ENCODE measurements at places on chromosomes 12 and 14. TPM values are rescaled to one million over a fixed set of nuclear protein-coding genes. Genes with fewer than 3 reads are reported as not detected.

DNA sequence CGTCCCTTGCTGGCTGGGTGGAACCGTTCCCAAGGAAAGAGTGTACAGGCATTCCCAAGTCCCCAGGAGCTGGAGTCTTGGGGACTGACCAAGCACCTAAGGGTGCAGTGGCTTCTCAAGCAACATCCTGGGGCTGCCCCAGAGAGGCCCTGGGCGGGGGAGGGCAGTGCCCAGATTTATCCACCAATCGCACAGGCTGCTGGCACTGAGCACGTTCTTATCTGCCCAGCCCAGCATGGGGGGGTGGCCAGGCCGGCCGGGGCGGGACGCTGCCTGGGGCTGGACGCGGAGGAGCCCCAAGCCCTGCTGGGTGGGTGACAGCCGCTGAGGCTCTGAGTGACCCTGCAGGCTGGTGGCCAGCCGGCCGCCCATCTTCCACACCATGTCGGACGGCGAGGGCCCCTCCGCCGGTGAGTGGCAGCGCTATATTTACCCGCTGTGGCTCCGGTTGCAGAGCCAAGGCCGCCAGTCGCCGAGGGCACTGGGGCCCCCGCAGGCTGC, 53.4 kb downstream of the CYP46A1 start:
- peaks cover 66% of the 10 kb centered on the region for H3K4me1 ChIP-seq
- peak overlapping the region; percentile 73 for H3K27ac ChIP-seq
- no peaks in the 10 kb centered on the region for H3K27me3 ChIP-seq
- no peaks in the 10 kb centered on the region for H3K36me3 ChIP-seq
- DNase-seq: peak; percentile 72
- H3K4me3 ChIP-seq: peak overlapping the region; percentile 71

DNA sequence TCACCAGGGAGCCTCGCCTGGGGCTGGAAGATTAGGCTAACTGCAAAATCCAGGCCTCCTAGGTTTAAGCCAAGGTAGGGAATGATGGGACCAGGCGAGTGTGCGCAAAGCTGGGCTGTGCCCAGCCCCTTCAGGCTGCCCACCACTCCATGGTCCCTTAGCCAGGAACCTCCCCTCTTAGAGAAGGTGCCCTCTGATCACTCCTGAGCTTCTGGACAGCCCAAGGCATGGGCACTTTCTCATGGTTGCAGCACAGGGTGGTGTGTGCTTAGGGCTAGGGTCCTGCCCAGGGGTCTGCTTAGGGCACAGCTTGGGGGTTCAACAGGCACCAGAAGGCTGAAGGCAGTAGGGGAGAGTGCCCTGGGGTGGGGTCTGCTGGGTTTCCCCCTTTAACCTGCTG, 69.0 kb downstream of the PRIMA1 start:
- no peaks in the 10 kb centered on the region for H3K27me3 ChIP-seq
- no peaks in the 10 kb centered on the region for H3K4me1 ChIP-seq
- no peak overlapping the region for H3K4me3 ChIP-seq
- H3K36me3 ChIP-seq: no peaks in the 10 kb centered on the region

DNA sequence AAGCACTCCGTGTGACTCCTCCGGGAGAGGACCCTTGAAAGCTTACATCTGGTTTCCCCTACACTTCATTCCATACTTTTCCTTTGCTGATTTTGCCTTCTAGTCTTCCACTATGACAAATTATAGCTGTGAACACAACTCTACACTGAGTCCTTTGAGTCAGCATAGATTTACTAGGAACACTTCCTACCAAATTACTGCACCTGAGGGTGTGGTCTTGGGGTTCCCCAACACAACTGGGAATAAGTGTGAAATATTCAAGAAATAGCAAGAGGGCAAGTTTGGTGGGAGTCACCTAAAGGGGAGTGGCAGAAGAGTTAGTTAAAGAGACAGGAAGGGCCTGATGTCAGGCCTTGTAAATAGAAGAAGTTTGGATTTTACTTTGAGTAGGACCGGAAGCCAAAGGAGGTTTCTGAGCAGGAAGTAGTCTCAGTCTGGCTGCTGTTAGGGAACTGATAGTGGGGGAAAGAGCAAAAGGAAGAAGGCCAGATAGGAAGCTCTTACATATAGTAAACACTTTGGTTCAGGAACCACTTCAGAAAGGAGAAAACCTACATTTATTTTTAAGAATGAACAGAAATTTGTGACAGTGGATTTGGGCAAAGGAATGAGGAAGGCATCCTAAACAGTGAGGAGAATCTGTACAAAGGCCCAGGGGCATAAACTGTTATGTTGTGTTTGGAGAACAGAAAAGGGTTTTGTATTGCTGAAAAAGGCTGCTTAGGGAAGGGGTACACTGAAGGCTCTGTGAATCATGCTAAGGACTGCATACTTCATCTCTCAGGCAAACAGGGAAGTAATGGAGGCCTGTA, 14.2 kb downstream of the SEL1L start:
- H3K27ac ChIP-seq: peak overlapping the region; percentile 32
- H3K4me1 ChIP-seq: peaks cover 36% of the 10 kb centered on the region
- peaks cover 49% of the 10 kb centered on the region for H3K36me3 ChIP-seq
- no peak overlapping the region for H3K4me3 ChIP-seq
- H3K27me3 ChIP-seq: peaks cover 2% of the 10 kb centered on the region

GRCh38 chr12:96044943-96045290, 9.5 kb upstream of the LTA4H start:
- no peak overlapping the region for H3K27ac ChIP-seq
- peaks cover 3% of the 10 kb centered on the region for H3K27me3 ChIP-seq
- H3K4me3 ChIP-seq: no peak overlapping the region
- no peak for DNase-seq
- H3K4me1 ChIP-seq: no peaks in the 10 kb centered on the region
- no peaks in the 10 kb centered on the region for H3K36me3 ChIP-seq

DNA sequence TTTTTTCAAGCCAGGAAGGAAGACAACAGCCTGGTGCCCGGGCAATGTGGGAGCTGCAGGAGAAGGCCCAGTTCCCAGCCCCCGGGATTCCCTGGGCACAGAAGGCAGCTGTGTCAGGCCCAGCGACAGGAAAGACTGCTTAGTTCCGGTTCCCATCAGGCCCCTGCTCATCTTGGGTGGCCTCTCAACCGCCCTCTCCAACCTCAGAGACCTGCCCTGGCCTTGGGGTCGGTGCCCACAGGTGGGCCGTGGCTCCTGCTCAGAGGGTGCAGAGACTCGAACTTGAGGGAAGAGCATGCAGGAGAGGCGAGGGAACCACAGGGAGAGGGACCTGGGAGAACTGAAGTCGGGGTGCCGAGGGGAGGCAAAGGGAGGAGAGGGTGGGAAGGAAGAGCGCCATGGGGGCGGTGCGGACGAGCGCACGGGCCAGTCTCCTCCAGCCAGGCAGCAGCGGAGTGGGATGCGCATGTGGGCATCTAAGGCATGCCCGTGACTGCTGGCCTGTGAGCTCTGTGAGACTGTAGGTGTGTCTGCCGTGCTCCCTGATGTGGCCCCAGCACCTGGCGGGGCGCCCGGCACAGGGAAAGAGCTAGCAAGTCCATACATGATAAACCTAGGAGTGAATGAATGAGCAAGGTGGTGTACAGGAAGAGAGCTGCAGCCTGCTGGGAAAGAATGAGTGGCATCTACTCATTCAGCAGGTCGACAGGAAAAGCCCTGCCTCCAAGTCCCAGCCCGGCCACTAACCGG, 42.7 kb downstream of the SSH1 start:
- peak overlapping the region; percentile 70 for H3K27ac ChIP-seq
- DNase-seq: no peak
- H3K4me3 ChIP-seq: no peak overlapping the region
- no peaks in the 10 kb centered on the region for H3K27me3 ChIP-seq
- H3K36me3 ChIP-seq: peaks cover 7% of the 10 kb centered on the region

- H3K27me3 ChIP-seq: no peaks in the 10 kb centered on the region
- H3K4me1 ChIP-seq: no peaks in the 10 kb centered on the region
- H3K4me3 ChIP-seq: no peak overlapping the region
- H3K27ac ChIP-seq: no peak overlapping the region
Observed at GRCh38 chr14:46057799-46058198, 593.8 kb downstream of the RPL10L start.

Gene HCAR1
- total RNA-seq: 0.05 TPM

Gene FZD10
- total RNA-seq: 0.22 TPM

Gene OR6C74
- total RNA-seq: not detected
